ENCODE measurements at places on chromosomes 7 and 10. TPM values are rescaled to one million over a fixed set of nuclear protein-coding genes. Genes with fewer than 3 reads are reported as not detected.

GRCh38 chr7:158076656-158077055 lies 511.0 kb downstream of the PTPRN2 start:
- H3K4me1 ChIP-seq: no peaks in the 10 kb centered on the region
- H3K27ac ChIP-seq: no peak overlapping the region
- H3K36me3 ChIP-seq: no peaks in the 10 kb centered on the region
- DNase-seq: no peak

DNA sequence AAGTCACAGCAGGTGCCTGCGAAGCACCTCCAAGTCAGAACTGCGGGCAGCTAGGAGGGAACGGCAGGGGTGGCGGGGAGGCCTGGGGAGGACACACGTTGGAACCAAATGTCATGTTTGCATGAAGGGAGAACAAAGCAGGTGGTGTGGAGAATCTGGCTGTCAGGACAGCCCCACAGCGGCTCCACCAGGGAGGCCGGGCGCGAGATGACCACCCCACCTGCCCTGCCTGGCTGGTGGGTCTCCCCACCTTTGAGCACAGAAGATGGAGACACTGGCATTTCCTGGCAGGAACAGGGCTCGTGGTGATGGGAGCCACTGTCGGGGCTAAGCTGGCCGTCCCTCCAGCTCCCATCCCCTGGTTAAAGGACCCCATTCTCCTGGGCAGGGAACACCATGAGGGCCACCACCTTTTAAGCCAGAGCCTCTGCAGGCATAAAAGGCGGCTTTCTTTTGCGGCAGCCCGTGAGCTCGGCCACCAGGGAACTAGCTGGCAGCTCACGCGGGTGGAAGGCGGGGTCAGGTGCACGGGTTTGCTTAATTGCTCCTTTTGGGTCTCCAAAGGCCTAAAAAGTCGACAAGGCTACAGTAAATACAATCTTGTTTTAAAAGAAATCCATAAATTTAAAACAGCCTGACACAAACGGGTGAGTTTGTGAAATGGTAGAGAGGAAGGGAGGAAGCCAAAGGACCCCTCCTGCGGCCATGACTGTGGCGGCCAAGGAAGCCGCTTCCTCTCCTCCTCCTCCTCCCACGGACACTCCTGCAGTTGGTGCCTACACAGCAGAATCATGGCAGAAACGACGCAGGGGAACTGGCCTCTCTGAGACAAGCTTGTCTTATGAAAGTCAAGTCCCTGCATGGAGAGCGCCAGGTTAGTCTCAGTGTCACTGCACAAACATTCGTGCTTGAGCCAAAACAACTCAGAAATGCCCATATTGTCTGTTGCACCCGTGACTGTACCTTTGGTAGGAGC lies 213.8 kb downstream of the DNAJB6 start:
- H3K27ac ChIP-seq: no peak overlapping the region
- DNase-seq: no peak
- H3K4me3 ChIP-seq: no peak overlapping the region
- H3K27me3 ChIP-seq: no peaks in the 10 kb centered on the region
- H3K36me3 ChIP-seq: no peaks in the 10 kb centered on the region
- H3K4me1 ChIP-seq: no peaks in the 10 kb centered on the region

DNA sequence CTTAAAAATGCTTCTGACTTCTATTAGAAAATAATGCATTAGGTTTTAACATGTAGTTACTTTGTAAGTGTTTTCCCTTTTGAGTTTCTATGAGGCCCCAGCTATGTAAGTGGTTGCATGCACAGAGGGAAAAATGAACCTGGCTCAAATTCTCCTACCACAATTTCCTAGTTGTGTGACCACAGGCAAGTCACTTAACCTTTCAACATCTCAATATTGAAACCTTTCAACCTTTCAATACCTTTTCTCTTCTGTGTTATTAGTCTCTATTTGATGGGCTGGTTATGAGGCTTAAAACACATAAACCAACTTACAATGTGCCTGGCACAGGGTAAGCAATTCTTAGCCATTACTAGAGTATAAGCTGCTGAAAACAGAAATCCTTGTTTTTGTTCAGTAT lies 203.0 kb downstream of the KCND2 start:
- no peaks in the 10 kb centered on the region for H3K27me3 ChIP-seq
- no peak overlapping the region for H3K4me3 ChIP-seq
- H3K4me1 ChIP-seq: no peaks in the 10 kb centered on the region
- no peak overlapping the region for H3K27ac ChIP-seq
- no peak for DNase-seq

- H3K27ac ChIP-seq: no peak overlapping the region
- no peak overlapping the region for H3K4me3 ChIP-seq
- H3K27me3 ChIP-seq: no peaks in the 10 kb centered on the region
- peaks cover 10% of the 10 kb centered on the region for H3K4me1 ChIP-seq
- no peak for DNase-seq
These were observed 121.4 kb upstream of the PHYHIPL start for GRCh38 chr10:59055045-59055444.

DNA sequence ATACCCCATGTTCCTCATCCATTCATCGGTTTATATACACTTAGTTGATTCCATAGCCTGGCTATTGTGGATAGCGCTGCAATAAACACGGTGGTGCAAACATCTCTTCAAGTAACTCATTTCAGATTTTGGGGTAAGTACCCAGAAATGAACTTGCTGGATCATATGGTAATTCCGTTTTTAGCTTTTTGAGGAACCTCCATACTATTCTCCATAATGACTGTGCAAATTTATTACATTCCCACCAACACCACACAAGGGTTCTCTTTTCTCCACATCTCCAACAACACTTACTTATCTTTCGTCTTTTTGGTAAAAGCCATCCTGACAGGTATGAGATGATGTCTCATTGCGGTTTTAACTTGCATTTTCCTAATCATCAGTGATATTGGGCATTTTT lies 3.7 kb downstream of the NPFFR1 start:
- H3K27me3 ChIP-seq: peaks cover 16% of the 10 kb centered on the region
- no peak for DNase-seq
- H3K27ac ChIP-seq: no peak overlapping the region
- H3K4me3 ChIP-seq: no peak overlapping the region

- H3K4me3 ChIP-seq: no peak overlapping the region
- H3K36me3 ChIP-seq: no peaks in the 10 kb centered on the region
- DNase-seq: no peak
- no peaks in the 10 kb centered on the region for H3K27me3 ChIP-seq
- no peak overlapping the region for H3K27ac ChIP-seq
- no peaks in the 10 kb centered on the region for H3K4me1 ChIP-seq
These were observed 219.5 kb downstream of the CUX1 start for GRCh38 chr7:102036958-102037357.

The IGF2BP3 gene
- total RNA-seq: 0.33 TPM

The CCDC172 gene
- not detected for total RNA-seq
